ENCODE measurements at places on chromosomes 1 and 21. TPM values are rescaled to one million over a fixed set of nuclear protein-coding genes. Genes with fewer than 3 reads are reported as not detected.

- no peaks in the 10 kb centered on the region for H3K36me3 ChIP-seq
- peaks cover 7% of the 10 kb centered on the region for H3K27me3 ChIP-seq
- no peak for DNase-seq
- no peak overlapping the region for H3K27ac ChIP-seq
- H3K4me1 ChIP-seq: peaks cover 29% of the 10 kb centered on the region
Observed at GRCh38 chr1:30382496-30382895, 340.9 kb downstream of the MATN1 start.

The NLRP3 gene
- total RNA-seq: 2.5 TPM

DNA sequence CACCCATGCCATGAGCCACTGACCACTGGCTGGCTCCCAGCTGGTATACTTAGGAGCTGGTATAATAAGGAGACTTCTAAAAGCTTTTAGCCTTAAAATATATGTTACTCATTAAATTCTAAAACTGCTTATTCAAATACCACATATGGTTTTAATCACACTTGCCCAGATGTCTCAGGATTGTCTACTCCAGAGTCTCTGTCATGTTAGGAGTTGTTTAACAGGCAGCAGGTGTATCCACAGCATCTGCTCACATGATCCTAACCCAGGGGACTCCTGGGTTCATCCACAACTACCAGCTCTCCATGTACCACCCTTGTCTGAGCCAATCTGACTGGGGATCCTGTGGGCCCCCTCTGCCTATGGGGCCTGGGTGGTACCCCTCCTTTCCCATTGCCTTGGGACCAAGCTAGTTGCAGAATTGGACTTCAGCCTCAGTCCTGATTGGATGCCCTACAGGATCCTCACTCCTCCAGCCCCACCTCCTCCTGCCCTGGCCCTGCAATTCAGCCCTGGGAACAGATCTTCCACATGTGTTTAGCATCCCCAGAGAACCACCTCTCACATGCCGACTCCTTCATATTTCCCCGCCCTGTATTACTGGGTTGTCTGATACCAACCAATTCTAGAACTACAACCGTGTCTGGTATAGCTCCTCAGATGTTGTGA lies 61.3 kb downstream of the BCAR3 start:
- H3K27me3 ChIP-seq: peaks cover 3% of the 10 kb centered on the region
- no peak overlapping the region for H3K27ac ChIP-seq
- H3K4me1 ChIP-seq: peaks cover 27% of the 10 kb centered on the region
- DNase-seq: no peak

The MFSD2A gene
- 15.7 TPM for total RNA-seq

The MEX3A gene
- 12.3 TPM for total RNA-seq

DNA sequence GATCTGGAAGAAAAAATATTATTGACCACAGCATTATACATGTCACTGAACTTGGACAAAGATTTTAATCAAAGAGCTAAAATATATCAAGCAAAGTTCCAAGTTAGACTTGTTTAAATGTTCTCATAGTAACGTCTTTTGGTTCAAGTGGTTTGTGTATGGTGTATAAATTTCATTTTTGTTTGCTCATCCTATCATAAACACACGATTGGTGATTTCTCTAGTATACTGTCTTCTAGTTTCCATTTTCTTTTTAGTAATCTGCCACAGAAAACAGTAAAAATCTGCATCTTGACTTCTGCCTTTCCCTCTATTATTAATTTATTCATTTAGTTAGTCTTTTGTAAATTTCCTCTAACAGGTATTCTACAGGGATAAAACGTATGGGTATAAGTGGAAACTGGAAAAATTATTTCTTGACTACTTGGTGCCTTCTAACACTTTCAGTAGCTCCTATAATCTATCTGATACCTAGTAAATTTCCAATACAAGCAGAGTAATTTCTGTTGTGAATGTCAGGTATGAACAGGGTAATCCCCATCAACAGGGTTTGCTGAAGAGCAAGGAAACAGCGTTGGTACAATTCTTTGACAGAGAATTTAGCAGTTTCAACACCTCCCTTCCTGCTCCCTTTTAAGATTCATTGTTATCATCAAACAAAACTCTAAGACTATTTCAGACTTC lies 268.0 kb downstream of the PTPRC start:
- H3K27me3 ChIP-seq: no peaks in the 10 kb centered on the region
- no peak for DNase-seq
- H3K4me1 ChIP-seq: peaks cover 4% of the 10 kb centered on the region
- no peak overlapping the region for H3K27ac ChIP-seq
- H3K36me3 ChIP-seq: no peaks in the 10 kb centered on the region

The GSTM1 gene
- total RNA-seq: not detected

DNA sequence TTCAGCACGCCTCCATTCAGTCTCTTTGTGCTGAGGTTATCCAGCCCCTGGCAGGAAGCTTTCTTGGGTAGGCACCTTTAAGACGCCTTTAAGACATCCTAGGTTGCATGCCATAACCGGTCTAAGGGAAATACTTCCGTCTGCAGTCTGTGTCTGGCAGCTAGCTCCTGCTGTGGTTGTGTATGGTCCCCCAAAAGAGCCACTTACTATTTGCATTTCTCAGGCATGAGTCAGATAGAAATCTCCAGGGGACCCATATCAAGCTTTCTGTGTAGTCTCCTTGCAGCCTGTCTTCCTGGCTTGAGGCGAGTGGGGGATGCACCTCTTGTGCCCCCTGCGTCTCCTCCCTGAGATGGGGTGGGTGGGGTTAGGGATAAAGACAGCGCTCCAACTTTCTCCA lies 10.0 kb upstream of the RYR2 start:
- no peaks in the 10 kb centered on the region for H3K36me3 ChIP-seq
- H3K27ac ChIP-seq: no peak overlapping the region
- peaks cover 5% of the 10 kb centered on the region for H3K27me3 ChIP-seq
- no peak for DNase-seq
- no peaks in the 10 kb centered on the region for H3K4me1 ChIP-seq

DNA sequence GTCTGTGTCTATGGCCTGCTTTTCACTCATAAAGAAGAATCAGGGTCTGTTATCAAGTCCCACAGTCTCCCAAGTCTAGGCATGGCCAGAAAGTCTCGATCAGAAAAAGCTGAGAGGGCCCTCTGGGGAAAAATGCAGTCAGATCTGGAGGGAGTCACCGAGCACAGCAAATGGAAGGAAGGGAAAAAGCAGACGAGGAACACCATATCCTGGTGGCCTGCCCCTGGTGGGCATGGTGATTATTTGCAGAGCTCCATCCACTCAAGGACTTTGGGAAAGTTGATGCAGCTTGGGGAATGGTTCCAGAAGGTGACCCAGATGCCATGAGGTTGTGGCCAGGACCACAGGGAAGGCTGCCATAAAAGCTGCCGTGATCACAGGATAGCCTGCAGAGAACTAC lies 189.1 kb downstream of the CLIC6 start:
- H3K36me3 ChIP-seq: no peaks in the 10 kb centered on the region
- no peak for DNase-seq
- no peaks in the 10 kb centered on the region for H3K27me3 ChIP-seq
- no peak overlapping the region for H3K27ac ChIP-seq

The FHL3 gene
- total RNA-seq: 23.3 TPM

The NDUFV3 gene
- total RNA-seq: 34.0 TPM

Data from spinal cord (tissue), 10 donors.